Activated T-cell treated with anti-CD3 and anti-CD28 coated beads, Interleukin-2, amount 50 U/mL, for 72 hours (primary cell): ENCODE measurements at places on chromosomes 7 and 10. TPM values are rescaled to one million over a fixed set of nuclear protein-coding genes. Genes with fewer than 3 reads are reported as not detected.
A peak's percentile ranks its signal among the peaks of the same experiment; 100 is the strongest.

- H3K4me1 ChIP-seq, result no peaks in the 10 kb centered on the region
- no peak for DNase-seq
- no peaks in the 10 kb centered on the region for H3K36me3 ChIP-seq
- no peaks in the 10 kb centered on the region for H3K27me3 ChIP-seq
- no peak overlapping the region for H3K27ac ChIP-seq
Measured at GRCh38 chr10:61487506-61487905, 34.3 kb upstream of the TMEM26 start.

GRCh38 chr7:26317211-26317610 is 25.5 kb downstream of the SNX10 start:
- DNase-seq, result no peak
- H3K4me1 ChIP-seq, result peaks cover 9% of the 10 kb centered on the region
- no peaks in the 10 kb centered on the region for H3K27me3 ChIP-seq
- H3K36me3 ChIP-seq, result no peaks in the 10 kb centered on the region
- no peak overlapping the region for H3K4me3 ChIP-seq

DNA sequence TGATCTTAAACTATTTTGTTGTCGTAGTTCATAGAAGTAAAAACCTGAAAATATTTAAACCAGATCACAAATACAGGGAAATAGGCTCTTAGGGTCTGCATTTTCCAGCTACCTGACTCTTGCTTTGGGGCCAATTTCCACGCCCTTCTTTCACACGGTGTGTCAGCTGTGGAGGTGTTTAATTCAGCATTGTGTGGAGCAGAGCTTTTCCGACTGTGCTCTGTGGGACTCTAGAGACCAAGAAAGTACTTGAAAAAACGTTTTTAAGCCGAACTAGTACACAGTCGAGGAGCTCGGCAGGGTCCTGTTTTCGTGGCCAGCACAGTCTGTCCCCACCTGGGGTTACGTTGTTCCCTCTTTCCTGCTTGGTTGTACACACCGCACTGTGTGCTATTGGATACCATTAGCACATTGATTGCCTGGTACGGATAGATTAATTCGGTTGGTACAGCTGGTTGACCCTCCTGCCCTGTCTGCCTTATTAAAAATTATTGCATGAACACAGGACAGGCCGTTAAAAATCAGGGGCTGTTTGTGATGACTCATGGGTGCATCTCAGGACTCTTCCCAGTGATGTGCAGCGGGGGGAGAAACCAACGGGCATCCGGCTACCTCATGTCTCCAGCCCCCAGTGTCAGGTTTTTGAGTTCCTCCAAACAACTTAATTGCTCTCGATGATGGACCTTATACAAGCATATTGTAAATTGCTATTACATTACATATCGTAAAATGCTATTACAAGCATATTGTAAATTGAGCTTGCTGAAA is 80.7 kb upstream of the BTBD16 start:
- H3K36me3 ChIP-seq, result no peaks in the 10 kb centered on the region
- no peaks in the 10 kb centered on the region for H3K27me3 ChIP-seq
- no peak for DNase-seq

- H3K36me3 ChIP-seq, result no peaks in the 10 kb centered on the region
- no peak overlapping the region for H3K4me3 ChIP-seq
- peaks cover 18% of the 10 kb centered on the region for H3K4me1 ChIP-seq
- DNase-seq, result no peak
- no peaks in the 10 kb centered on the region for H3K27me3 ChIP-seq
Measured at GRCh38 chr10:101035314-101035713, 4.3 kb downstream of the SFXN3 start.

- no peak overlapping the region for H3K4me3 ChIP-seq
- no peaks in the 10 kb centered on the region for H3K27me3 ChIP-seq
- H3K36me3 ChIP-seq, result peaks cover 6% of the 10 kb centered on the region
- DNase-seq, result no peak
- H3K27ac ChIP-seq, result no peak overlapping the region
Measured at GRCh38 chr7:73443548-73444255, 10.1 kb downstream of the FZD9 start.

DNA sequence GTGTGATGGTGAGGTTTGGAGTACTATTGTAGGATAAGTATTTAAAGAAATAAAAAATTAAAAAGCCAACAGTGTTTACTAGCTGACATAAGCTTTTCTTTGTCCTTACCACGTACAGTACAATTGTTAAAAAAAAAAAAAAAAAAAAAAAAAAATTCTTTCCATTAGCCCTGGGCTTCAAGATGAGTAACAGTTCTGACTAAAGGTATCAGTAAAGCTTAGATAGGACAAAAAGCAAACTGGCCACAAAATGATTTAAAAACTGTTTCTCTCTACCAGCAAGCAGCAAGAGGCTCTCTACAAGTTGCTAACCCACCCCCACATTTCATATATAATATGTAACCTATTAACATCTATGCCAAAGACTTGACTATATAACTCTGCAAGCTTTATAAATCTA is 17.5 kb downstream of the HYCC1 start:
- no peaks in the 10 kb centered on the region for H3K36me3 ChIP-seq
- no peak overlapping the region for H3K4me3 ChIP-seq
- DNase-seq, result no peak
- H3K27me3 ChIP-seq, result no peaks in the 10 kb centered on the region
- H3K27ac ChIP-seq, result peak overlapping the region; percentile 29

DNA sequence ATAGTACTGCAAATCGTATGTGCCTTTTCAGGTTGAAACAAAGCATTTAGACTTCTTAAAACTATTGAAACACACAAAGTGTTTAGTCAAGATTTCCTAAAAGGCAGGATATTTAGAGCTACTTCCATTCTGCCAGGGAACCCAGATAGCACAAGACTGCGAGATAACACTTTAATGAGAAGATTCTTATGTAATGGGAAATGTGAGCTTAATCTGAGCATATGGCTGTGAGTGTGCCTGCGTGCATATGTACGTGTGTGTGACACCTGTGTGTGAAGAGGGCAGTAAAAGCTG is 14.3 kb upstream of the JCAD start:
- no peaks in the 10 kb centered on the region for H3K4me1 ChIP-seq
- no peak for DNase-seq
- no peak overlapping the region for H3K27ac ChIP-seq
- H3K27me3 ChIP-seq, result peaks cover 36% of the 10 kb centered on the region
- no peaks in the 10 kb centered on the region for H3K36me3 ChIP-seq

GRCh38 chr10:88343761-88344484 is 239.2 kb downstream of the RNLS start:
- no peak overlapping the region for H3K4me3 ChIP-seq
- H3K27ac ChIP-seq, result no peak overlapping the region
- DNase-seq, result no peak
- H3K4me1 ChIP-seq, result no peaks in the 10 kb centered on the region

FAM25G gene
- total RNA-seq, result not detected

MAT1A gene
- total RNA-seq, result not detected

GIMAP1 gene
- 9.3 TPM for total RNA-seq

KIAA1549 gene
- 0.93 TPM for total RNA-seq

LGI1 gene
- total RNA-seq, result not detected
